Activated naive CD8-positive, alpha-beta T cell treated with anti-CD3 and anti-CD28 coated beads for 36 hours (primary cell): ENCODE measurements at places on chromosomes 13 and 19.

- DNase-seq: no peak
These were observed 9.1 kb downstream of the NFIC start for GRCh38 chr19:3375221-3376090.

GRCh38 chr13:109145631-109146030, 516.2 kb downstream of the MYO16 start:
- DNase-seq: no peak

DNA sequence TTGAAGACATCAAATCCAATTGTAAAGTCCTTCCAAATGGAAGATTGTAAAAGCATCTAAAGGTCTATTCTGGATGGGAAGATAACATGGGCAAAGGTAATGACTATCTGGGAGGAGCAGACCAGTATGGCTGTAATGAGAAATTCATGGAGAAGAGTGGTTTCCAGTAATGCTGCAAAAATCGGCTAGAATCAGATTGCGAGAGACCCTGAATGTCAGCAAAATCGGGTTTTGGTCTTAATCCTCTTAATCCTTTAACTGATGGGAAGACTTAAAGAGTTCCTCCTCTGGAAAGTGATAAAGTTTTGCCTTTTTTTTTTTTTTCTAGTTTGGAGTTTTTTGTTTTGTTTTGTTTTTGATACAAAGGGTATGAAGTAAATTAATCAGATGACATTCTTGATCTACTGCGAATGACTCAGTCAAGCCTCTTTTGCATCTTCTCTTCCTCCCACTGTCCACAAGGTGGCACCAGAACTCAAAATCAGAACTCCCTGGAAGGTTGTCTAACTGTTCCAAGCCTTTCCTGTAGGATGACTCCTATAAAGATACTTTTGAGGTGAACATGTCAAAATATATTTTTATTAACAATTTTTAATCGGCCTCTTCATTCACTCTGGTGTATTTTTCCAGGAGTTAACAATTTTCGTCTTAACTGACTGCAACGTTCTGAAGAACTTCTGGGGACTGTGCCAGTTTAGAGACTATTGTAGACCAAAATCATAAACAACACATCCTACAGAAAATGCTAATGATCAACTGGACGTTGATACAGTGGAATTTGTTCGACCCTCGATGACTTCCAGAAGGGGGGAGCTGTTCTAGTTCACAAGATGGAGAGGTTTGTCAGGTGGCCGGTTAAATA, 213.3 kb upstream of the MIR17HG start:
- no peak for DNase-seq

- no peak for DNase-seq
These were observed 8.7 kb downstream of the ZNF529 start for GRCh38 chr19:36564391-36564790.

DNA sequence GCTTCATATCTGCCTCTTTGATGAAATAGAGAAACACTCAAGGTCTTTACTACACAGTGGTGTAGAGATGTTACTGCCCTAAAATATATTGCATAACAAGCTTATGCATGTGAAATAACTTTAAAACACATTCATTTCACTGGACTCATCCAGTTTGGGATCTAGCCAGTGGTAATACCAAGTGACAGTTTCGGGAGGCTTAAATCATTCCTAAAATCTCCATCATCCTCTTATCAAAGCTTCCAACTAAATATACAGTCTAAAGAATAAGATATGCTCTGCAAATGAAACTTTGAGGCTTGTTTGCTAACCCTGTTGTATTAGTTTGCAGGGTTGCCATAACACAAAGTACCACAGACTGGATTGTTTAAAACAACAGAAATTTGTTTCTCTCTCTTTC, 52.8 kb downstream of the THSD1 start:
- DNase-seq: no peak

- DNase-seq: peak; percentile 63
These were observed 56.5 kb downstream of the VAV1 start for GRCh38 chr19:6828698-6829633.

DNA sequence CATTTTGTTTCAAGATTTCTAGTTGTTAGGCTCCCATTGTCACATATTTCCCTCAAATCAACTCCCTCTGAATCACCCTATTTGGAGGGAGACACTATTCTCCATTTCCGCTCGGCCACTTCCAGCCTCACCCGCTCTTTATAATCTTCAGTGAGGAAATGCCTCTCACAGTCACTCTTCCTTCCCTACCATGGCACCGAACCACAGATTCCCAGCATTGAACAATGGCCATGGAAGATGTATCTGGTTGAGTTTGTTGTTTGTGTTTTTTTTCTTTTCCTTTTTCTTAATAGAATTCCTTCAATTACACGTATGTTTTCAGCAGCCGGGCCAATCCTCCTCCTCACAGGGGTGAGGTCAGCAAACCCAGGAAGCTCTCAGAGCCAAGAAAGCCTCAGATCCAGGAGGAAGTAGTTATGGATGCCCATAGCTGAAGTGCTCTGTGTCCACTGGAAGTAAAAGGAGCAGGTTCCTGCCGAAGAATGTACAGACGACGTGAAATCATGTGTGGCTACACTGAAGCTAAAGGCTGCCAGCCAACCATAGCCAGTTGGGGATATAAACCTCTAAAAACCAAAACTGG, 472.1 kb downstream of the FOXO1 start:
- DNase-seq: no peak
